Activated CD4-positive, CD25-positive, alpha-beta regulatory T cell treated with anti-CD3 and anti-CD28 coated beads, Interleukin-2, amount 50 U/mL, for 24 hours (primary cell): ENCODE measurements at places on chromosomes 3 and 15.

DNA sequence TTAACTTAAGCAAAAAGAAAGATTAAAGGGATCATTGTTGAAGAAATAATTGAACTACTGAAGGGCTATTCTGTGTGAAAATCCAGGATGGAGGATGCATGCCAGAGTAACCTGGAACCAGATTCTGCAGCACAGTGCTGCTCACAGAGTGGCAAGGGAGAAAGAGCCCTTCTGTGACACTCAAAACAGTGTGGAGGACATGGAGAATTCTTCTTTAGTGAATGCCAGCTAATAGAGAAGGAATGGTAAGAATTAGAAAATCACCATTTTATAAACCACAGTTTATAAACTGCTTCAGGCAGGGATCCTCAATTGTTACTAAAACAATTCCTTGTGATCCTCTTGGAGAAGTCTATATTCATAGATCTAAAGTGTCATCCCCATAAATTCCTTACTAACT lies 70.4 kb upstream of the ARHGEF26 start:
- no peak for ATAC-seq

- ATAC-seq, result peak; percentile 21
Measured at GRCh38 chr3:133895208-133896001, at the start of gene RAB6B. Gene RAB6B (minus strand): TSS chr3:133895882. CDS start chr3:133895466, 416 bp downstream.

GRCh38 chr3:146513386-146514051 lies 30.9 kb downstream of the PLSCR1 start:
- ATAC-seq, result no peak

DNA sequence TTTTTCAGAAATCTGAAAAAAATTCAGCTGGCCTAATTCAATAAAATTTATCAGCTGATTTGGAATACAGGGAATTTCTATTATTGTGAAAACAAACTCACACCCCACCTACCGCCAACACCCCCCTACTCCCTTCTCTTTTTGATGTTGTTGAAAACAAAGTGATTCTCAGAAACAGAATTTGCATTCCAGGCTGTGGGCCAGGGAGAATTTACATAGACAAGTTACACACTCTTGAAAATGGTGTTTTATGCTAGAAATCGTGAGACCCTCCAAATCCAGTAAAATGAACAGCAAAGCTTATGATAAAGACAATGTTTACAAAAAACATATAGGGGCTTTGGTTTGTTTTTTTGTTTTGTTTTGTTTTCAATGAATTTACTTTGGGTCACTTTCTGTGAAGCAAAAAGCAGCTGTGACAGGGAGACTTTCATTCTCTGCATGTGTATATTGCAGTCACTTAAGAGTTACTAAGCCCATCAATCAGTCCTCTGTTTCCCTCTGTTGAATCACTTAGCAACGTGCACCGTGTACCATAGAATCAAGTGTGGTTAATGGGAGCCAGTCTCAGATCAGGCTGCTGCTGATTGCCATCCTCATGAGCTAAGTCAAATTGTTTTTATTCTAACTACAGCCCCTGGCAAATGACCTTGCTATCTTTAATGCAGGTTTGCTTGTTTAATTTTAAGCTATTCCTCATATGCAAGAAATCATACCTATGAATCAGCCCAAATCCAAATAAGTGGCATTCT lies 159.8 kb downstream of the ALCAM start:
- ATAC-seq, result no peak

- no peak for ATAC-seq
Measured at GRCh38 chr15:55834331-55834730, 91.4 kb upstream of the PRTG start.

GRCh38 chr3:19331931-19332330 lies 183.6 kb downstream of the KCNH8 start:
- ATAC-seq, result no peak

GRCh38 chr3:181683563-181683962 lies 28.2 kb upstream of the SOX2 start:
- ATAC-seq, result no peak
